Pericardium fibroblast (primary cell): ENCODE measurements at places on chromosomes 2 and 18. TPM values are rescaled to one million over a fixed set of nuclear protein-coding genes. Genes with fewer than 3 reads are reported as not detected.

The FEV gene
- total RNA-seq: not detected in 2 replicates

The ZNF385B gene
- not detected in 2 replicates for total RNA-seq

The POTEC gene
- total RNA-seq: not detected in 2 replicates

The TSPYL6 gene
- total RNA-seq: not detected in 2 replicates

The ZNF407 gene
- total RNA-seq: 4.3 and 5.3 TPM in 2 replicates

The IL36G gene
- total RNA-seq: not detected in 2 replicates

The ALK gene
- total RNA-seq: not detected in 2 replicates

The IL36B gene
- total RNA-seq: not detected in 2 replicates

The ASB3 gene
- 10.0 and 13.5 TPM in 2 replicates for total RNA-seq

The MGAT5 gene
- 19.6 and 31.2 TPM in 2 replicates for total RNA-seq

The LRP2 gene
- total RNA-seq: under 0.01 TPM in 1 of 2 replicates, not detected in the other

The NTSR2 gene
- total RNA-seq: not detected in 2 replicates
